ENCODE measurements at places on chromosomes 11 and 22. TPM values are rescaled to one million over a fixed set of nuclear protein-coding genes. Genes with fewer than 3 reads are reported as not detected.

DNA sequence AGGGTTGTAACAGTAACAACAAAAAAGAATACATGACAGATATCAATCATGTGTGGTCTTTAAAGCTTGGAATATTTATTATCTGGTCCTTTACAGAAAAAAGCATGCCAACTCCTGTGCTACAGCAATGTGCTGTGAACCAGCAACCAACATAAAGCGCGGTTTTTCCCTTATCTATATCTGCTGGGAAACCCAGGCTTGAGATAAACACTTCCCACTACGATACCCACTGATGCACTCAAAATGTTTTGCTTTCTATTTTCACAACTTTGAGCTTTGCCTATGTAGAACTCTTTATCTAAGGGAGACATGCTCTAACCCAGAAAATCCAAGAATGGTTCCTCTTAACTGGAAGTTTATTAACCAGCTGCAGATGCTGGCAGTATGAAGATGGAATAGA is 19.0 kb downstream of the ZBED5 start:
- DNase-seq, result no peak

GRCh38 chr22:38345782-38346181 is 28.5 kb upstream of the CSNK1E start:
- DNase-seq, result no peak

DNA sequence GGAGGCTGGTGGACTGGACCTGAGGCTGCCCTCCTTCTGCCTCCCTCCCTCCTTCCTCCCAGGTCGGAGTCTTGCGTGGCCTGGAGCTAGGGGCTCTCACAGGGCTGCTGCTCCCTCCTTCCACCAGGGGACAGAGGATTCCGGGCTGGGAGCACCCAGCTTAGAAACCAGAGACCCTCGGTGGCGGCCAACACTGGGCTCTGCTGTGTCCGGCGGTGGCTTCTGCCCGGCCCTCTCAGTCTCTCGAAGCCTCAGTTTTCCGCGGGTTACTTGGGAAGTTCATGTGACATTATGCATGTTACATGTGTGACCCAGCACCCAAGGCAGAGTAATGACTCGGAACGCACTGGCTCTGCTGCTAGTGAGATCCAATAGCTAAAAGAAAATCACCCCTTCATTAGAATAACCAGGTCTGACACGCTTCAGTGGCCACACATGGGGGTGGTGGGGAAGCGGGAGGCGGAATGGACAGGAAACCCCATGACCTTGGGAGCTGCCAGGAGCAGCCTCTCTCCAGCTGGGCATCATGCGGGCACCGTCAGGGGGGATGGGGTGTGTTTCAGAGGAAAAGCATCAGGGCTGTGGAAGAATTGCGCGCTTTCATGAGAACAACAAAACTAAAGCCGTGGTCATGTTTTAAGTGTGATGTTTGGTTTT is 5.9 kb upstream of the MRGPRG start:
- DNase-seq, result no peak

GRCh38 chr11:116376547-116376946 is 396.2 kb downstream of the BUD13 start:
- DNase-seq, result no peak

GRCh38 chr11:59983212-59983611 is 19.4 kb downstream of the OOSP4A start:
- DNase-seq, result no peak

- no peak for DNase-seq
Observed at GRCh38 chr11:63534895-63535461, 1.6 kb upstream of the PLAAT4 start.

DNA sequence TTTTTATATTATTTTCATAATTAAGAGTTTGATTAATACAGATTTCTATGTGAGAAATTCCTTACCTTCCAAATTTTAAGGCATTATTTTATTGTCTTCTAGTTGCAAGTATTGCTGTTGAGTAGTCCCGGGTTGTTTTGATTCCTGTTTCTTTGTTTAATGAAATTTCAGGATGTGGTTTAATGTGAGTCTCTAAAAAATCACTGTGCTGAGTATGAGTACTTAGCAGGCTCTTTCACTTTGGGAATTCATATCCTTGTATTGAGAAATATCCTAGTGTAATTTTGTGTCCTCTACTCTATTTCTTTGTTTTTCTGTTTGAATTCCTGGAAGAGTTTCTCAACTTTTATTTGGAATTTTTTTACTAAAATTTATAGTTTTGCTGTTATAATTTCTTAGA is 113.2 kb downstream of the TMEM135 start:
- DNase-seq, result no peak

DNA sequence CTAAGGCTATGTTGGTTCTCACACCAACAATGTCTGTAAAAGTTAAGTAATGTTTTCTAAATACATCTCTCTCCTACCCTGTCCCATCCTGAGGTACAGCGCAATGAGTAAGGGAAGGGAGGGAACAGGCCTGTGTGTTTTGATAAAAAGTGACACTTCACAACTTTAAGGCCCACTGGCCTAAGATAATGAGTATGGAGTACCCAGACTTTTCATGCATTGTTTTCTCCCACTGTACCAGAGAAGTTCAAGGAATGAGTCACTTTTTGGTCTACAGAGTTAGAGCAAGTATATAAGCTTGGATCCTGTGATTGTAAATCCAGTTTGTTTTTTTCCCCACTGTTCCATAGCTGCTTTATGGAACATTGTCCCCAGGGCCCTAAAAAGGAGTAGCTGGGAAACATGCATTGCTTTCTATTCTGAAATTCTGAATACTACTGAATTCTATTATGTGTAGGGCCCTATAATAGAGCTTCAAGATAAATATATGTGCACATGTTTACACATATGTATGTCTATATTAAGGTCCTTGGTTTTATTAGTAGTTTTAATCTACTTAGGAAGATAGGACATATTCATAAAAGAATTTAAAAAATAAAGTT is 29.8 kb downstream of the KCNE3 start:
- DNase-seq, result no peak

Gene CASP12
- total RNA-seq, result not detected

Gene POU2AF2
- total RNA-seq, result not detected

All from progenitor cell of endocrine pancreas (in vitro differentiated cells).